Activated naive CD4-positive, alpha-beta T cell treated with anti-CD3 and anti-CD28 coated beads for 36 hours (primary cell): ENCODE measurements at places on chromosomes 3 and 15.

DNA sequence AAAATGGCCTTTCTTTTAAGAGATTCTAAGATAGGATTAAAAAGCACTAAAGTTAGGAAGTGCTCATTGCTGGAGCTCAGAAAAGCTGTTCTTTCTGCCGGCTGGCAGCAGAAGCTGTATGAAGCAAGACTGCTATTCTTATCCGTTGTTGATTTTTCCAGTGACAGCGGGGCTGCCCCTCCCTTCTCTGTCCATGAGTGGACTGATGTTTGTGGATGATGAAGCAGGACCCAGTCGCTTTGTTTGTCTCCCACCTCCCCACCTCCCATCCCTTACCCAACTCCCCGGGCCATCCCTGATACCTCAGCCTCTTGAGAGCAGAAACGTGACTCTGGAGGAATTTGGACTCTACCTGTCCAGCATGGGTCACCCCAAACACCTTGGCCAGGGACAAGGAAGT lies 10.3 kb upstream of the MUSTN1 start:
- H3K27me3 ChIP-seq = no peaks in the 10 kb centered on the region
- peaks cover 4% of the 10 kb centered on the region for H3K36me3 ChIP-seq
- H3K4me1 ChIP-seq = no peaks in the 10 kb centered on the region
- no peak overlapping the region for H3K4me3 ChIP-seq
- DNase-seq = no peak

DNA sequence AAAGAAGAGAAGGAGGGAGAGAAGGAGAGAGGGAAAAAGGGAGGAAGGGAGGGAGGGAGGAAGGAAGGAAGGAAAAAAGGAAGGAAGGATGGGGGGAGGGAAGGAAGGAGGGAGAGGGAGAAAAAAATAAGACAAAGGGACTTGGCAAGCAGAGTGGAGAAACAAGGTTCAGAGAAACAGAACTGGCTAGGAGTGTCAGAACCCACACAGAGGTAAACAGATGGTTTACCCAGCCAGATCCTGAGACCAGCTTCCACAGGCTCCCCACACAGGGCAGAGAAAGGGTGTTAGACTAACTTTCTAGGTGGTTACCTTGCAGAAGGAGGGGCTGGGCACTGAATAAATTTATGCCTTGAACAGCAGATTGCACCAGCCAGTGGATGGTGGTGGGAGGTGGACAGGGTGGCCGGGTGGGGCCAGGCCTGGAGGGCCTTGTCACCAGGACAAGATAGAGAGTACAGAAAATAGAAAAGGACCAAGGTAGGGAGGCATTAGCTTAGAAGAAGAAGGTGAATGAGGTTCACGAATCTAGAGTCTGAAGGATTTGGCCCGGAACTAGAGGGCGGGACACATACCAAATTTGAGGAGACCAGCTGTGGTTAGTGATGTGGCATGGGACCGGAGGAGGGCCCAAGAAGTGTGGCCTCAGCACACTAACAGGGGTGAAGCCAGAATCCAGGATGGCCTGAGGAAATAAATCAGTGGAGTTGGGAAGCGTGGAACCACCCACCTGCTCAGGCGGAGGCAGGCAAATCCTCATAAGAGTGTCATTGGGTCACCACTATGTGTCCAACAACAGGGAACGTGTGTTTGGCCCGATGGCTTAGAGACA lies 1.2 kb upstream of the TM4SF1 start:
- no peak for DNase-seq
- no peaks in the 10 kb centered on the region for H3K36me3 ChIP-seq
- no peaks in the 10 kb centered on the region for H3K4me1 ChIP-seq
- H3K27me3 ChIP-seq = peaks cover 11% of the 10 kb centered on the region
- no peak overlapping the region for H3K4me3 ChIP-seq

GRCh38 chr3:55571913-55572312 lies 84.8 kb upstream of the WNT5A start:
- no peaks in the 10 kb centered on the region for H3K27me3 ChIP-seq
- no peaks in the 10 kb centered on the region for H3K4me1 ChIP-seq
- no peaks in the 10 kb centered on the region for H3K36me3 ChIP-seq
- no peak overlapping the region for H3K4me3 ChIP-seq

GRCh38 chr3:105527949-105528348 lies 161.2 kb downstream of the ALCAM start:
- no peak overlapping the region for H3K27ac ChIP-seq
- peak; percentile 20 for DNase-seq
- H3K4me3 ChIP-seq = no peak overlapping the region

GRCh38 chr3:149468504-149469212 lies 5.8 kb upstream of the TM4SF4 start:
- H3K36me3 ChIP-seq = no peaks in the 10 kb centered on the region
- H3K27me3 ChIP-seq = peaks cover 5% of the 10 kb centered on the region
- no peak overlapping the region for H3K27ac ChIP-seq
- DNase-seq = no peak
- no peak overlapping the region for H3K4me3 ChIP-seq
- no peaks in the 10 kb centered on the region for H3K4me1 ChIP-seq

DNA sequence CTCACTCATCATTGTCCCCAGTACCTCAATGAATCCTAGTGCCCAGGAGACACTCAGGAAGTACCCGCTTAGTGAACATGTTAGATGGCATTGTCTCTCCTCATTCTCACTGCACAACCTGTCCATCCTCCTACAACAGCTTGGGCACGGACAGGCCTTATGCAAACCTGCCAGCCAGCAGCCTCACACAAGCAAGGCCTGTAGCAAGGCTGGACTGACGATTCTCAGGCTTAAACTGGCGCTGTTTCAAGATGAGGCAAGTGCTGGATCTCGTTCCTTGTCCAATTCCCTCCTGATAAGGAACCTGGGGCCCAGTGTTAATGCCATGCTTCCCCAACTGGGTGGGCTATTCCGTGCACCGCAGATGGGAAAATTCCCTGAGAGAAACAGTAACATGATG lies 59.0 kb downstream of the CDCP1 start:
- no peaks in the 10 kb centered on the region for H3K36me3 ChIP-seq
- no peak overlapping the region for H3K4me3 ChIP-seq
- H3K27ac ChIP-seq = no peak overlapping the region
- no peak for DNase-seq

DNA sequence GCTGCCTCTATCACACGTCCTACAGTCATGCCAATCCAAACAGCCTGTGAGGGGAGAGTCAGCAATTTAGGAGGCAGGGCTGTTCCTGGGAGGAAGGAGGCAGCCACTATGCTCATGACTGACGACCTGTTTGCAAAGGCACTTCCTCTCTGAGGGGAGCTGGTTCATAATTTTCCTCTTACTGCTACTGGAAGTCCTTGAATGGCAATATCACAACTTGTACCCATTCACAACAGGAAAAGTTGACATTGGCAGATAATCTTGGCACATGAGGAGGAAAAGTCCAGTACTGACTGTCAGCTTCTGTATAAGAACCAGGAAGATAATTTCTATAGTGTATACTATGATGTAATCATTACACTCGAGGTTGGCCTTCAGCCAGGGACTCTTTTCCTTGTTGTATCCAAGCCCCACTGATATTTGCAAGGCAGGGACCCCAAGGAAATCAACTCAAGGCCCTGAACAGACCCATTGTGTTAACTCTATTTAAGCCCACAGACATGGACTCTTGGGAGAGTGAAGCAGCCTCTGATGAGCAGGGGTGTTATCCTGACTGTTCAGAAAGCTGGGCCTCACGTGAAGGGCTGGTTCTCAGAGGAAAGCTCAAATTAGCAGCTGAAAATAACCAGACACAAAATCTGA lies 267.3 kb upstream of the ADAMTS9 start:
- no peaks in the 10 kb centered on the region for H3K27me3 ChIP-seq
- no peak overlapping the region for H3K27ac ChIP-seq
- H3K4me1 ChIP-seq = no peaks in the 10 kb centered on the region
- no peak overlapping the region for H3K4me3 ChIP-seq
- H3K36me3 ChIP-seq = no peaks in the 10 kb centered on the region

DNA sequence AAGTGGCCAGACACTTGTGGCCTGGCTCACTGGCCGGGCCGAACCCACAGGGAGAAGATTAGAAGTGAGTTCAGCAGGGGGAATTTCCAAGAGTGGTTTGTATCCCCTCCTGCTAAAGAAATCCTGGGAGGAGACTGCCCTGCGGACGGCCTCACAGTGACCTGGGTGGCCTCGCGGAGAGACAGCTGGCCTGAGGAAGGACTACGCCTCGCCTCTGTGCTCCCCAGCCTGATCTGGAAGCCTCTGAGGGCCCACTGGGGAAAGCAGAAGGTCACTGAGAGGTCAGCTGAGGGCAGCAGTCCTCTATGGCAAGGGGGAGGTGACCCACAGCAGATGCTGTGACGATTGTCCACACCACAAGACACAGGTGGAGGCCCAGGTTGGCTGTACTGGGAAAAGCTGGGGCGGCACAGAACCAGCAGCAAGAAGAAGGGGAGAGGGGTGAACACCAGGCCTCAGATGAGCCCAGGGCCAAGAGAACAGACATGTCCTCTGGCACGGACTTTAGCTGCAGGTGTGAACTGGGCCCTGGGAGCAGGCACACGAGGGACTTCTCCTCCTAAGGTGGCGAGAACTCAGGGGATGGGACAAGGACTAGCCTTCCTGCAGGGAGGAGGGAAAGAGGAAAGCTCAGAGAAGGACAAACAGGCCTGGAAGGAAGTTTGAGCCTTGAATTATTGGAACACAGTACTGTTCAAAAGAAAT lies 37.2 kb upstream of the DLG1 start:
- no peak overlapping the region for H3K27ac ChIP-seq
- no peaks in the 10 kb centered on the region for H3K36me3 ChIP-seq
- no peaks in the 10 kb centered on the region for H3K27me3 ChIP-seq
- no peak overlapping the region for H3K4me3 ChIP-seq
- no peaks in the 10 kb centered on the region for H3K4me1 ChIP-seq
- no peak for DNase-seq

- H3K27ac ChIP-seq = no peak overlapping the region
- DNase-seq = no peak
- no peaks in the 10 kb centered on the region for H3K27me3 ChIP-seq
- H3K4me1 ChIP-seq = peaks cover 11% of the 10 kb centered on the region
- no peak overlapping the region for H3K4me3 ChIP-seq
Measured at GRCh38 chr3:105904678-105905284, 36.0 kb upstream of the CBLB start.

DNA sequence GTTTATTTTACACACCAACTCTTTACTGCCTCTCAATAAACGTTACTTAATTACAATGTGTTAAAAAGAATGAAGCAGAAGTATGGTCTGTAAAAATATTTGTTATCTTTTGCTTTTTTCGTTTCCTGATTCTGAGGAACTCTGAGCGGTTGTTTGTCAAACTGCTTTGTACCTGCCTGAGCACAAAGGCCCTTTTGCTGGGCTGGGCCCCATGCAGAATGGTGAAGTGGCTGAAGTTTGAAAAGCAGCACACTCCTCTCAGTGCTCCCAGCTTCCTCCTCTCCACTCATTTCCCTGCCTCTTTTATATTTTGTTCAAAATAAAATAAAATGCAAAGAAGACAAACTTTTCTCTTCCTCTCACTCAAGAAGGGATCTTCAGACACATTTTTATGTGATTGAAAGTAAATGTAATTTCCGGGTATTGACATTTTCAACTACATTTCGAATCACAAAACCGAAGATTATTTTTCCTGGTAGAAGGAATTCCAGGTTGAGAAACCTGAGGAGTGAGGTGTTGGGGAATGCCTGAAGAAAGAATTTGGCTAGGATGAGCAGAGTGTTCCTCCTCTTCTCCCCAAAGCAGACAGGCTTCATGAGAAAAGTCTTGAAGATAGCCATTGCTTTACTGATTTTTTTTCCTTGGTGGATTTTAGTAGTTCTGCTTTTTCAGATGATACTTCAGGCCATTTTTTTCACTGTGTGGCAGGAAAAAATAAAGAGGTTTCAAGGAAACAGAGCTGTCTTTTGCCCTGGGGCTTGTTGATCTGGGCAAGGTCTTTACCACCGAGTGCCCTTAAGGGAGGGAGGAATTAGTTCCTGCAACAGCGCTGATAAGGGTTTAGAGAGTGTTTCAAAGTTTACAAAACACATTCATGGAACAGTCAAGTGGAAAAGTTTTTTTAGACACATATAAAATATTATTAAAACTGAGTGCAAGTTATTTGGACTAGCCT lies 229.8 kb downstream of the NFKBIZ start:
- H3K27me3 ChIP-seq = no peaks in the 10 kb centered on the region
- H3K4me1 ChIP-seq = peaks cover 53% of the 10 kb centered on the region
- peak; percentile 34 for DNase-seq
- peaks cover 6% of the 10 kb centered on the region for H3K36me3 ChIP-seq
- H3K27ac ChIP-seq = peak overlapping the region; percentile 76

DNA sequence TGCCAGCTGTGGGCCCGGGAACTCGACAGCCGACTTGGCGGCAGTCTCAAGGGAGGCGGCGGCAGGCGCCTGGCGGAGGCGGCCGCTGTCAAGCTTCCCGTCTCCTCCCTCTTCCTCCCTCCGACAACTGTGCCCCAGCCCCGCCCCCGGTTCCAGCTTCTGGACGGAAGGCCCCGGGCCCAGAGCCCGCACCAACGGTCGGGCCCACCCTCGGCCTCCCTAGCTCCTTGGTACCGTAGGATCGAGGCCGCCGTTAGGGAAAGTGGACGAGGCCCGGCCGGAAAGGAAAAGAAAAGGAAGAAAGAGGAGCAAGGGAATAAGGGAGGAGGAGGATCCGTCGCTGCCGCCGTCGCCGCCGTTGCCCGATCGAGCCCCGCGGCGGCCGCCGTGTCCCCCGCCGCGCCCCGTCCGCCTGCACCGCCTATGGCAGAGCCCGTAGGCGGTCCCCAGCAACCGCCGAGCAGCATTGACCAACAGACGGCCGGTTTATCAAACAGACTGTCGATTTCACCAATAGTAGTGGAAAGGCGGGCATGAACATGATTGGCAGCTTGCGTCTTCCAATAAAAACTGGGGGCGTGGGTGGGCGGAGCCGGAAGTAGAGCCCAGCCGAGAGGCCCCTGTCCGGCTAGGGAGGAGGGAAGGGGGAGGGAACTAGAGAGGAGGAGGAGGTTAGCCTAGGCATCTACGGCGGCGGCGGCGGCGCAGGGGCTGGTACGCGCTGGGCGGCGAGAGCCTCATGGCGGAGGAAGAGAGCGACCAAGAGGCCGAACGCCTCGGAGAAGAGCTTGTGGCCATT lies at the start of the genes CGGBP1 and ZNF654:
TSS of gene CGGBP1 (minus strand) at position 425 of the 799 bp plus-strand sequence. CDS start 3,029 bp downstream, outside the sequence.
TSS of gene ZNF654 (plus strand) at position 675 of the 799 bp plus-strand sequence. CDS start at position 740, 65 bp downstream.
- peaks cover 35% of the 10 kb centered on the region for H3K36me3 ChIP-seq
- H3K4me3 ChIP-seq = peak within 1 kb of the TSS; percentile 90
- no peaks in the 10 kb centered on the region for H3K27me3 ChIP-seq
- H3K27ac ChIP-seq = peak within 1 kb of the TSS; percentile 98
- H3K4me1 ChIP-seq = peaks cover 43% of the 10 kb centered on the region

GRCh38 chr15:80168421-80168820 lies 15.6 kb downstream of the FAH start:
- peaks cover 20% of the 10 kb centered on the region for H3K36me3 ChIP-seq
- H3K27ac ChIP-seq = no peak overlapping the region
- no peak for DNase-seq

DNA sequence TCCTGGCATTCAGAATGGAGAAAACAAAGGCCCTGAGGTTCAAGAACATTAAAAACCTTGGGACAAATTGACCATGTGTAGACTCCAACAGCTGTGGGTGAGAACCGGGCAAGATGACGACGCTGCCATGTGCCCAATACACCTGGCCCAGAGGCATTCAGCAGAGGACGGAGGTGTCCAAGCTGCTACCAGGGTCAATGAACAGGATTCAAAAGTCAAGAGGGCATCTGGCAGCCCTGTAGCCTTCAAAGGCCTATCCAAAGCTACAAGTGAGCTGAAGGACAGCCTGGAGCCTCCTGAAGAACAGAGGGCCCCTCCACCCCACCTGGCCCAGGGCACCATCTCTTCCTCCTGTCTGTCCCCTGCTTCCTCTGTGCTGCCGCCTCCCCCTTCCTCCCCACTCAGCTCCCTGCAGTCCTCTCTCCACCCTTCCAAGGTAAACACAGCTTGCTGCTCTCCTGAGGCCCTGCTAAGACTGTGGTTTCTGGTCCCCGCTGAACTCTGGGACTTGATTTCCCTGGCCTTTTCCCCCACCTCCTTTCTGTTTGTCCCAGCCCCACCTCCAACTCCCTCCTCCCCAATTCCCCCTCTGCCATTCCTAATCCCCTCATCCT lies 57.5 kb downstream of the HMCES start:
- H3K4me3 ChIP-seq = no peak overlapping the region
- H3K27me3 ChIP-seq = no peaks in the 10 kb centered on the region
- H3K4me1 ChIP-seq = no peaks in the 10 kb centered on the region
- no peak for DNase-seq
- no peak overlapping the region for H3K27ac ChIP-seq
- H3K36me3 ChIP-seq = no peaks in the 10 kb centered on the region
